ENCODE measurements at places on chromosomes 13 and 19. TPM values are rescaled to one million over a fixed set of nuclear protein-coding genes. Genes with fewer than 3 reads are reported as not detected.

GRCh38 chr19:44544031-44544430 is 14.6 kb upstream of the CEACAM20 start:
- H3K27me3 ChIP-seq: no peaks in the 10 kb centered on the region
- no peak for DNase-seq
- no peak overlapping the region for H3K27ac ChIP-seq

DNA sequence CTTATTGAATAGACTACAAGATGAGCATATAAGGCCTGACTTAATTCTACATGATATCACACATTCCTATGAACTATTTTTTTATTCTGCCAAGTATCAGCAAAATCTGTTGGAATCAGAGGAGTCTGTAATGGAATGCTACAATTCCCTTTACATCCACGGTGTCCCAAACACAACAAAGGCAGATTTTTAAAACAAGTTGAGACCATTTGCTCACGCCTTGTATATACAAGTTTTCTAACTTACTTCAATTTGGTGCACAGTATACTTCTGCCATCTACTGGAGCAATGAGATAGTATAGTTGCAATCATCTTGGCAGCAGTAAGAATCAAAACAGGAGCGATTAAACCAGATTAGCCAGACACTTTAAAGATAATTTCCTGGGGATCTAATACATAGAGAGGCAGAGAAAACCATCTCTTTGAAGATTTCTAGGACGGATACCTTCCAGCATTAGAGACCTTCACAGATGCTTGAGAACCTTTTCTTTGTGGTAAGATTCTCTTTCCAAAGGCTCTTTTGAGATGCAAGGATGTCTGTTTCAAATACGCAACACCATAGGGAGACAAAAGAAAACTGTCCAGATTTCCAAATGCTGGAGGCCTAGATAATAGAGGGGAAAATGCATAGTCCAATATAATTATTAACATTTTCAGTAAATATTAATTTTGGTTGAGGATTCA is 302.0 kb upstream of the MIR17HG start:
- no peaks in the 10 kb centered on the region for H3K27me3 ChIP-seq
- no peak for DNase-seq
- H3K36me3 ChIP-seq: no peaks in the 10 kb centered on the region

DNA sequence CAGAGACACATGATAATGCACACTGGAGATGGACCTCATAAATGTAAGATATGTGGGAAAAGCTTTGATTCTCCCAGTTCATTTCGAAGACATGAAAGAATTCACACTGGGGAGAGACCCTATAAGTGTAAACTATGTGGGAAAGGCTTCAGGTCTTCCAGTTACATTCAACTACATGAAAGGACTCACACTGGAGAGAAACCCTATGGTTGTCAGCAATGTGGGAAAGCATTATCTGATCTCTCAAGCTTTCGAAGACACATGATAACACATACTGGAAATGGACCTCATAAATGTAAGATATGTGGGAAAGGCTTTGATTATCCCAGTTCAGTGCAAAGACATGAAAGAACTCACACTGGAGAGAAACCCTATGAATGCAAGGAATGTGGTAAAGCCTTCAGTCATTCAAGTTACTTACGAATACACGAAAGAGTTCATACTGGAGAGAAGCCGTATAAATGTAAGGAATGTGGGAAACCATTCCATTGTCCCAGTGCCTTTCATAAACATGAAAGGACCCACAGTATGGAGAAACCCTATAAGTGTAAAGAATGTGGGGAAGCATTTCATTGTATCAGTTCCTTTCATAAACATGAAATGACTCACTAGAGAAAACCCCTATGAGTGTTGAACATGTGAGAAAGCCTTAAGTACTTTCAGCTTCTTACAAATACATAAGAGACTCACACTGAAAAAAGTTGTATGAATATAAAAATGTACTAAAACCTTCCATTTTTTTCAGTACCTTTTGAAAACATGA is 14.7 kb downstream of the ZNF441 start:
- H3K4me3 ChIP-seq: no peak overlapping the region
- H3K36me3 ChIP-seq: peaks cover 35% of the 10 kb centered on the region
- DNase-seq: no peak

DNA sequence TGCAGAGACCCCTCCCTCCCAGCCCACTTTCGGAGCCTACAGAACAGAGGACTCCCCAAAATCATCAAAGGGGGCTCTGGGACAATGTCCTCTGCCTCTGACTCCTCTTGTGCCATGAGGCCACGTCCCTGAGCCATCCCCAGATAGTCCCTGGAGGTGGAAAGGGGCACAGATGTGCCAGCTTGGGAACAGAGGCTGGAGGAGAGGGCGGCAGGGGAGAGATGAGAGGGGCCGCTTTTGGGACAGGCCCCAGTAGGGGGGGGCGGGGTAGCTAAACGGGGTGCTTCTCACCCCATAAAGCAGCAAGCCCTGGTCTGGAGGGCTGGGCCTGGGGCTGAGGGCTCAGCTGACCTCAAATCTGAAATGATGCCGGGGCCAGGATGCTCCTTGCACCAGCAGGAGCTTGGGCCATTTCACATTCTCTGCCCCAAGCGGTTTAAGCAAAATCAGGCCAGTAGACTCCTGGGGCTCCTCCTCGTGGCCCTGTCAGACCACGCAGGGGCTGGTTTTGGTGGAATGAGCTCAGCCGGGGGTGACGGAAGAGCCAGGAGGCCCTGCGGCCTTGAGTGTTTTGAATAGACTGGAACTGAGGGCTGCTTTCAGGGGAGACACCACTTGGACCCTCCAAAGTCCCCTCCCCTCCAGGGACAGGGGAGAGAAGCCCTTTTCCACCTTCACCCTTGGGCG is 27.1 kb downstream of the ONECUT3 start:
- H3K4me1 ChIP-seq: no peaks in the 10 kb centered on the region
- H3K36me3 ChIP-seq: no peaks in the 10 kb centered on the region
- H3K4me3 ChIP-seq: no peak overlapping the region

- H3K4me3 ChIP-seq: no peak overlapping the region
- H3K36me3 ChIP-seq: no peaks in the 10 kb centered on the region
- DNase-seq: peak; percentile 55
- H3K4me1 ChIP-seq: no peaks in the 10 kb centered on the region
These were observed 112.5 kb upstream of the SLC7A1 start for GRCh38 chr13:29707876-29708543.

- H3K27me3 ChIP-seq: no peaks in the 10 kb centered on the region
- DNase-seq: no peak
- H3K4me3 ChIP-seq: no peak overlapping the region
- no peaks in the 10 kb centered on the region for H3K36me3 ChIP-seq
- H3K4me1 ChIP-seq: no peaks in the 10 kb centered on the region
These were observed 41.5 kb downstream of the NOTCH3 start for GRCh38 chr19:15159251-15159650.

DNA sequence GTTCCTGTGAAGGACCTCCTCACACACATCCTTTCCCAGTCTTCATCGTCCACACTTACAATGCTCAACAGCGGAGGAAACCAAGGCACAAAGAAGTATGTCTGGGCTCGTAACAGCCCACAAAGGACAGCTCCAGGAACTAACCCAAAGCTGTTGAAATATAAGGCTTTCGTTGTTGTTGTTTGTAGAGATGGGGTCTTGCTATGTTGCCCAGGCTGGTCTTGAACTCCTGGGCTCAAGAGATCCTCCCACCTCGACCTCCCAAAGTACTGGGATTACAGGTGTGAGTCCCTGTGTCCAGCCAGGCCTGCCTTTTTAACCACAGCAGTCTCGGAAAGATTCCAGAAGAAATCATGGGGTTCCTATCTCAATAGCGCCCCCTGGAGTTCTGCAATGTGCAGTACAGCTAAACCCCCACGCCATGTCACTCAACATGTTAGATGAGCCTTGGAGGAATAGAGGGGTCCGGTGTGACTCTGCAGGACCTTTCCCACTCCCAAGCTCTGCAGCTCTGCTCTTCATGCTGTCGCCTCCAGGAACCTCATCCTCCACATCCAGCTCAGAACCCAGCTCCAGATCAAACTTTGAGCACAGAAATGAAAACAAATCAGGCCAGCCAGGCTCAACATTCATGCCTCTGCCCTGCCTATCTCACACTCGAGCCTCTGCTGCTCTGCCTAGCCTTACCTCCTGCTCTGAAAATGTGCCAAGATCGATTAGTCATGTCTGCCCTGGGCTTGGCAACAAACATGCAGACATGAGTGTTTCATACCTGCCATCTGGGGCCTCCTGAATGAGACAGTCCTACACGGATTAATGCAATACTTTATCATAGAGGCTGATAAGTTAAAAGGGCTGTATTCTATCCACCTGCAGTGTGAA is 7.5 kb downstream of the PLA2G4C start:
- no peaks in the 10 kb centered on the region for H3K27me3 ChIP-seq
- H3K36me3 ChIP-seq: no peaks in the 10 kb centered on the region
- H3K27ac ChIP-seq: no peak overlapping the region
- no peak overlapping the region for H3K4me3 ChIP-seq
- H3K4me1 ChIP-seq: peaks cover 13% of the 10 kb centered on the region

GRCh38 chr19:45994456-45994997 is 740 bp upstream of the CCDC61 start:
- peaks cover 11% of the 10 kb centered on the region for H3K4me1 ChIP-seq
- no peak for DNase-seq
- no peaks in the 10 kb centered on the region for H3K36me3 ChIP-seq
- H3K27me3 ChIP-seq: no peaks in the 10 kb centered on the region
- H3K27ac ChIP-seq: no peak overlapping the region
- H3K4me3 ChIP-seq: peak overlapping the region; percentile 5

- H3K4me3 ChIP-seq: no peak overlapping the region
- no peak overlapping the region for H3K27ac ChIP-seq
- no peaks in the 10 kb centered on the region for H3K36me3 ChIP-seq
- no peak for DNase-seq
- no peaks in the 10 kb centered on the region for H3K27me3 ChIP-seq
These were observed 293.6 kb downstream of the TDRD3 start for GRCh38 chr13:60690604-60691003.

GRCh38 chr19:32914879-32915660 is 45.5 kb upstream of the SLC7A9 start:
- H3K36me3 ChIP-seq: no peaks in the 10 kb centered on the region
- DNase-seq: no peak
- no peaks in the 10 kb centered on the region for H3K4me1 ChIP-seq

- H3K27me3 ChIP-seq: no peaks in the 10 kb centered on the region
- H3K4me3 ChIP-seq: no peak overlapping the region
These were observed 2.8 kb downstream of the TNFSF14 start for GRCh38 chr19:6667114-6667627.

DNA sequence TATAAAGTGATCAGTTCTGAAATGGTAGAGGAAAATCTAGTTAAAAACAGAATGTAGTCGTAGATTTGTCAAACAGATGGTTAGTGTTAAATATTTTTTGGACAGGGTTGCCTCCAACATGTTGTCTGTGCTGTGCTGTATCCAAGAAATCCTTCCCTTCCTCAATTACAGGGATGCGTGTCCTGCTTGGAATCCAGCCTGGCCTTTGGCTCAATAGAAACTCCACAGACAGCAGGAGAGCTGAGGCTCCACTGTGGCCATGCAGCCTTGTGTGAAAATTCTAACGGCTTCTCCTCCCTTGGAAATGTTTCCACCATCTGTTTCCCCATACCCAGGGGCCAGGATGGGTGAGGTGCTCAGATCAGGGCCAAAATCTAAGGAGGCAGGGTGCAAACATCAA is 67.7 kb upstream of the USP29 start:
- no peaks in the 10 kb centered on the region for H3K4me1 ChIP-seq
- H3K27me3 ChIP-seq: no peaks in the 10 kb centered on the region
- H3K36me3 ChIP-seq: no peaks in the 10 kb centered on the region

GRCh38 chr13:113327766-113328471 is 30.9 kb downstream of the LAMP1 start:
- no peak for DNase-seq
- no peak overlapping the region for H3K4me3 ChIP-seq
- no peak overlapping the region for H3K27ac ChIP-seq
- H3K27me3 ChIP-seq: no peaks in the 10 kb centered on the region

- H3K4me3 ChIP-seq: no peak overlapping the region
- peaks cover 4% of the 10 kb centered on the region for H3K4me1 ChIP-seq
- no peak overlapping the region for H3K27ac ChIP-seq
- no peak for DNase-seq
- H3K27me3 ChIP-seq: no peaks in the 10 kb centered on the region
- no peaks in the 10 kb centered on the region for H3K36me3 ChIP-seq
These were observed 26.3 kb downstream of the TINCR start for GRCh38 chr19:5541456-5541855.

GRCh38 chr13:91142572-91142971 is 204.9 kb upstream of the MIR17HG start:
- H3K4me1 ChIP-seq: peaks cover 26% of the 10 kb centered on the region
- H3K4me3 ChIP-seq: no peak overlapping the region
- H3K36me3 ChIP-seq: no peaks in the 10 kb centered on the region
- DNase-seq: no peak
- peak overlapping the region; percentile 42 for H3K27ac ChIP-seq

DNA sequence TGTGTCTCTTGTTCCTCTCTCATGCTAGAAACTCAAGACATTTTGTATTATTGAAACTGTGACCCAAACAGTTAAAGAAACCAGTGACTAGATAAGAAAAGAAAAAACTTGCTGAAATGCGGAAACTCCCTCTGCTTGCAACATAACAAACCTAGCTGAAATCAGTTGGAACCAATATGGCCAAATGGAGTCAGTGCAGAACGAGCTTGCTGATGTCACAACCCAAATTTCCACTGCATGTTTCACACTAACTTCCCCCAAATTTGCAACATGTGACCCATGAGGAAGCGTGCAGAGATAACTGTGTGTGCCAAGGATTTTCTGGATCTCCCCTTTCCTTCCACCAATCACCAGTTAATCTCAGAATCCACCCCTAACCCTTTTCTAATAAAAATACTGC is 208.0 kb downstream of the DLEU7 start:
- no peaks in the 10 kb centered on the region for H3K27me3 ChIP-seq
- H3K4me3 ChIP-seq: no peak overlapping the region
- H3K27ac ChIP-seq: no peak overlapping the region
- no peak for DNase-seq
- no peaks in the 10 kb centered on the region for H3K4me1 ChIP-seq

GRCh38 chr19:34662919-34663318 is 14.0 kb downstream of the SCGB2B2 start:
- no peaks in the 10 kb centered on the region for H3K27me3 ChIP-seq
- peak; percentile 38 for DNase-seq
- H3K27ac ChIP-seq: no peak overlapping the region
- H3K4me1 ChIP-seq: peaks cover 30% of the 10 kb centered on the region
- no peak overlapping the region for H3K4me3 ChIP-seq

- no peak overlapping the region for H3K4me3 ChIP-seq
- H3K27ac ChIP-seq: no peak overlapping the region
- no peaks in the 10 kb centered on the region for H3K36me3 ChIP-seq
- no peak for DNase-seq
- H3K27me3 ChIP-seq: no peaks in the 10 kb centered on the region
- H3K4me1 ChIP-seq: peaks cover 6% of the 10 kb centered on the region
These were observed 52.8 kb downstream of the SERP2 start for GRCh38 chr13:44426461-44426860.

DNA sequence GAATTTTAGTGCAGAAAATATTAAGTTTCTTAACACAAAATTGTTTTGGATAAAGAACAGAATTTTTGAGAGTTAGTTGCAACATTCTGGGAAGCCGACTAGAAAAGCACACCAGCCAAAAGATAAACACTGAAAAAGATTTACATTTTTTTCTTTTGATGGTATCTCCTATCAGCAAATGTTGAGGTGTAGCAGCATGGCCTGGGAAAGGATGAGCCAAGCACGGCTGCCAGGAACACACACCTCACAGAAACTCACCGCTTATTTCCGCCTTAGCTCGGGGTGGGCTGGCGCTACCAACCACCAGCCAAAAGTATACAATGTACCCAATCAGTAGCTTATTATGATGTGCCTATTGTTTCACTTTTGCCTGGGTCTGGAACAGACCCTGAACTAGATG is 134.7 kb downstream of the MIPEP start:
- no peak overlapping the region for H3K27ac ChIP-seq
- H3K27me3 ChIP-seq: no peaks in the 10 kb centered on the region
- no peaks in the 10 kb centered on the region for H3K36me3 ChIP-seq

CD177 gene
- 0.52 TPM for total RNA-seq

PGPEP1 gene
- total RNA-seq: 22.1 TPM

PGLYRP1 gene
- total RNA-seq: not detected

RELB gene
- total RNA-seq: 11.9 TPM

GPR183 gene
- 3.6 TPM for total RNA-seq

CGB5 gene
- total RNA-seq: not detected

Data from body of pancreas (tissue), 4 donors.